SHP77 (cell line): ENCODE measurements at places on chromosomes 2 and 18.

GRCh38 chr18:50820901-50821520, 1.2 kb upstream of the MRO start:
- DNase-seq: no peak

DNA sequence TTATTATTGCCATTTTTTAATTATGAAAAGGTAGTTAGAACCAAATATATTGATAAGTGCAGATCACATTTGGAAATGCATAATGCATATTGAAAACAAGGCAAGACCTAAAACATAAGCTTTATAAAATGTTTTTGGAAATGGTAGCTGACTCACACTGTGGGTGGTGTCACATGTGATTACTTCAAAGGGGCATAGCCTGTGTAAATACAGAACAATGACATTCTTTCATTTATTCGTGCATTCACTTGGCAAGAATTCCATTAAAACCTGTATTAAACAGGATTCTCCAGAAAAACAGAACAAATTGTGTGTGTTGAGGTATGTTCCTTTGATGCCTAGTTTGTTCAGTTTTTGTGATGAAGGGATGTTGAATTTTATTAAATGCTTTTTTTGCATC, 427.3 kb upstream of the ST6GAL2 start:
- no peak for DNase-seq

- no peak for DNase-seq
Measured at GRCh38 chr2:211934811-211935210, 603.8 kb downstream of the ERBB4 start.

DNA sequence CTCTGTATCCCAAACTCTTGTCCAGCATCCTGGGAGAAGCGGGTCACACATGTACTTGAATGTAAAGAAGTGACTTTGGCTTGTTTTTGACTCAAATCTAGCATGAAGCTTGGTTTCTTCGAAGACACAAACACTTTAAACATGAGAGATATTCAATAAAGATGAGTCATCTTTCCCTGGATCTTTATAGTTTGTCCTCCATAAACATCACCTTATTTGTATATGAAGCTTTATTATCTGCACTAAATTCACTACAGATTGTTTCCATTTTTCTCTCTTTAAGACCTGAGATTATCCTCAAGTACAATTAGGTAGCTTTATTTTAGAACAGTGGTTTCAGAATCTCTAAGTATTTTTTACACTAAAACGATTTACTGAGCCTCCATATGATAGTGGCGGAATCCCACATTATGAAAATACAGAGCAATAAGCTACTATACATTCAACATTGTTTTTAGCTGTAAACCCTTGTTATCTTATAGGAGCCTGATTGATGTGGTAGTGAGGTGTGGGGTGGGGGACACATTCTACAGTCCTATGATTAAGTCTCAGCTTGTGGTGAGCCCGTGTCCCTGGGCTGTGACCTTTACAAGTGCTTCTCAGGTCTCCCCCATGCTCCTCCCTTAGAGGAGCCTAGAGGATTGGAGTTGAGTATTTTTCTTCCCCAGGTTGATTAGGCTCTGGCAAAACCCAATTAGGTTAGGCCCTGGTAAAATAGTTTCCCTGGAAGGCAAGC, 79.6 kb upstream of the RAPGEF4 start:
- DNase-seq: no peak

GRCh38 chr2:232577841-232578240, 27.4 kb downstream of the EIF4E2 start:
- DNase-seq: no peak

GRCh38 chr2:32802877-32803276, 143.9 kb upstream of the LTBP1 start:
- DNase-seq: no peak

- no peak for DNase-seq
Measured at GRCh38 chr2:6823111-6823510, 42.6 kb downstream of the CMPK2 start.

GRCh38 chr2:205754285-205754923, 72.1 kb downstream of the NRP2 start:
- no peak for DNase-seq

DNA sequence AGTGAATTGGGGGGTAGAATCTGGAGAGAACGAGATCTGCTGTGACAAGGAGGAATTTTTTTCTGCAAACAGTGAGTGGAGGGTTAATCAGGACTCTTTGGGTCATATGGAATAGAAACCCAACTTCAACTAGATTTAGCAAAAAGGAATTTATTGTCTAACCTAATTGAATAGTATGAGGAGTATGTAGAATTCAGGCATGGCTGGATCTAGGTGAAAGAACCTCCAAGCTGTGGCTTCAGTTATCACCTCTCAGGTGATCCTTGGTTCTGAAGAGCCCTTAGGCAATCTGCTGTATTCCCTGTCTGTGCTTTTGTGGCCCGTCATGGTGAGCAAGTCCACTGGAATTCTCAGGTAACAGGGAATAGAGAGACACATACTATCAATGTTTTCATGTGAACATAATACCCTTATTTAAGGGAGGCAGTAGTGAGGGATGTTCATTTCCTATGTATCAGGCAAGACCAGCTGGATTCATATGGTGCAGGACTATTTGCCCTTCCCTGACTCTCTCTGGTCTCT, 164.7 kb downstream of the ALPK2 start:
- DNase-seq: no peak

DNA sequence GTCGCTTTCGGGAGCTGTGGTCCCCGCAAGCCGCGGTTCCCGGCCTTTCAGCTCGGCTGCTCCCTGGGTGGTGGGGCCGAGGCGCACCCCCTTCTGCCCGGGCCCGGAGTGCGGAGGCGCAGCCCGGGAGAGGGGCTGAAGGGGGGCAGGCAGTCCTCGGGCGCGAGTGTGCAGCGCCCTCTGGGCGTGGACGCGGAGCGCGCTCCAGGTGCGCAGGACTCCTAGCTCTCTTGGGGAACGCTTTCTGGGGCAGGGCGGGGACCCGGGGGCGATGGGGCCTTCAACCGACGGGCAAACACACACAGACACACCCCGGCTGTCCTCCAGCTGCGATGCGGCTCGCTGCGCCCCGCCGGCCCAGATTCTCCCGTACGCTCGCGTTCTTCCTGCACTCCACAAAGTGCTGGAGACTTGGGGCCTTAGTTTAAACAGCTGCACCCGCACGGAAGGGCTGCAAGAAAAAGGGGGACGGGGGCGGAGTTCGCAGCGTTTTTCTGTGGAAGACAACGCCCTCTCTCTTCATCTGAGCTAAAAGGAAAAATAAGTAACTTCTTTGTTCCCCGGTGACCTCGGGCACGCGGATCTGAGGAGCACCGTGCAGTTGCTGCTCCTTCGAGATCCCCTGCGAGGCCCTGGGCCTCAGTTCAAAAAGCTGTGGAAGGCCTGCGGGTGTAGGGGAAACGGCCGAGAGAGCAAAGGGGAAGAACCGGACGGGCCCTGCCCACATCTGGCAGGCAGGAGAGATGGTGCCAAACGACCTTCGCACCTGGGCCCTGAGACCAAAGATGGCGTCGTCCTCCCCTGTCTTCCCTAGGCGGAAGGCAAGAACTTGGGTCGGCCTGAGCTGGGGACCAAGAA, 593 bp upstream of the SDC1 start:
- no peak for DNase-seq

GRCh38 chr18:77705301-77705700, 455.7 kb downstream of the GALR1 start:
- no peak for DNase-seq

DNA sequence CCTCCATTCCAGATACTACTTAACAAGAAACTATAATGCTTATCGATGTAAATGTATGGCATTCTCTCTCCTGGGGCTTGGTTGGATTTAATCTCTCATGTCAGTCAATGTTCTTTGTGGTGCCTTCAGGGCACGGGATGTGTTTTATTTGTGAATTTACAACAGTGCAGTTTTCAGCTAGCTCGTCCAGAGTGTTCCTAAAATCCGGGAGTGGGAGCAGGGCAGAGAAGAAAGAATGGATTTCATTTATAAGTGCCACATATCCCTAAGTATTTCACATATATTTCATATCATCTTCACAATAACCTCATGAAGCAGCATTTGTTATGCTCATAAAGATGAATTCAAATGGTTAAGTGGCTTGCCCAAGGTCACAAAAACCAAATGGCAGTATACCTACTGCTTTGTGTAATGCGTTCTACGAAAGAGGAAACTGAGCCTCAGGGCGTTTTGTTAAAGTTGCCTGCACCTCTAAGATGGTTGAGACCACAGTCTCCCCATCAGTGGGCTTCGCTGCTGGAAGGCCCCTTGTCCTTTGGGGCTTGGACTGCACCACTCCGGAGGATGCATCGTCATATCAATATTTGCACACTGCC, 134.7 kb upstream of the MGAT5 start:
- DNase-seq: no peak

DNA sequence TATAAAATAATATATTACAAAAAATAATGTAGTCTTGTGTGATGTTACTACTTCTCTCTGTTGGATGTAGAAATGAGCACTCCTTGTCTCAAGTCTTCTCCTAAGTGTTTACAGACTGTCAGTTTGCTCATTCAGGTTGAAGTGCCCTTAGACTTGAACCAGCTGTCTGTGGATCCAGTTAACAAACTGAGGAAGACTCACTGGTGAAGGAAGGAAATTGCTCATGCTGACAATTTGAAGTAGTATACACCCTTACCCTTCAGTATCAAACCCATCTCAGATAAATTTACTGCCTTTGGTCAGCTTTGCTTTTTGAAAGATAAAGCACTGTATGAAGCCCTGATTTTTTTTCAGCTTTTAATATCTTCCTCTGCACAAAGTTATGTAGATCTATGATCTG, 854.2 kb upstream of the ZEB2 start:
- DNase-seq: no peak

DNA sequence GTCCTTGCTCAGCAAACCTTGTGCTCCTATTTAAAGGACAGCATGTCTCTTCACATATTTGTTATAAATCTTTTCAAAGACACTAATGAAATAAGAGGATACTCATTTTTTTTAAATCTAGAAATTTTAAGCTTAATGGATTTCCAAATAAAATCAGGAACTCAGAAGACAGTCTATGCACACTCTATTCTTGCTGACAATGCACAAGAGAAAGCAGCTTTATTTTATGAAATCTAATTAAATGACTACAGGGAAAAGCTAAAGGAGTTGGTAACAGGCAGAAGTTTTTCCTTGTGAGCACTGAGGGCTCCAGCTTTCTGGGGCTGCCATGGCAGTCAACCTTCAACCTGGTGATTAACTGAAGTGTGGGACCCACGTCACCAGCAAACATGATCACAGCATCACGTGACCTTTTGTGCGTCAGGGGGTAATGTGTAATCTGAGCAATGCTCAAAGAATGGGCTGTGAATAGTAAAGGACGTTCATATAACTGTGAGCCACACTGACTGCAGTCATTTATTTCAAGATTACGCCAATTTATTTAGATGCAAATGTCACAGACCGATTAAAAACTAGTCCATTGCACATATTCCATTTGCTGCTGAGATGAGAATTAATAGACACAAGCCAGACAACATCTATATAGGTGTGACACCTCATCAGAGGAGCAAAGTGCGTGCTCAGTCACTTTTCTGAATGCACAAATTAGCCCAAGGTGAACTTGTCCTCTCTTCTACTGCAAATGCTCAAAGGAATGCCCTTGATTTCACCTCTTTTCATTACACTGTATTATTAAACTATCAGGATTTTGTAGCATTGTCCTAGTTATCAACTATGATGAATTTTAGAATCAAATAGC, 11.6 kb upstream of the DNER start:
- peak; percentile 93 for DNase-seq

DNA sequence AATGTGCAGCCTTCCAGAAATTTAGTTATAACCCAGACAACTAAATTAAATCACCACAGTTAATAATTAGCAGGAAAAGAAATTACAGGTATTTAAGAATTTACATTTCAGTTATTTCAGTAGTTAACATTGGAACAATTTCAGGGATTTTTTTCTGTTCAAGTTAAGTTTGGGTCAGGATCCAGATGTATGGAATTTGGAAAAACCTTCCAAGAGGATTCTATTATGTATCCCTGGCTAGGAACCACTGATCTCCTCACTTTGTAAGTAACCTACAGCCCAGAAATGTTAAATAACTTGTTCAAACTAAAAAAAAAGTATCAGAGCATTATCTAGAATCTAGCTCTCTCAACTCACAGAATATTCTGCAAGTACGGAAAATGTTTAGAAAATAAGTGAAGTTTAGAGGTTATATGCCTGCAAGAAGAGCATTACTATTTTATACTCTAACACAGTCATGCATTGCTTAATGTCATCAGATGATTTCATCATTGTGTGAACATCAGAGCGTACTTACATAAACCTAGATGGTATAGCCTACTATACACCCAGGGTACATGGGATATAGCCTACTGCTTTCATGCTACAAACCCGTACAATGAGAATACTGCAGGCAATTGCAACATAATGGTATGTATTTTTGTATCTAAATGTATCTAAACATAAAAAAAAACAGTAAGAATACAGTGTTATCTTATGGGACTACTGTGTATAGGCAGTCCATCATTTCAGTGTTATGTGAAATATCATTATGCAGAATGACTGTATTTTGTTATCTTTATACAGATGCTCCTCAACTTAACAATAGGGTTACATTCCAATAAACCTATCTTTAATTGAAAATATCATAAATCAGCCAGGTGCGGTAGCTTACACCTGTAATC, 6.1 kb downstream of the NCKAP1 start:
- no peak for DNase-seq

GRCh38 chr2:133836691-133837345, 268.6 kb upstream of the NCKAP5 start:
- no peak for DNase-seq

- no peak for DNase-seq
Measured at GRCh38 chr2:69340101-69340775, 46.8 kb downstream of the GFPT1 start.

DNA sequence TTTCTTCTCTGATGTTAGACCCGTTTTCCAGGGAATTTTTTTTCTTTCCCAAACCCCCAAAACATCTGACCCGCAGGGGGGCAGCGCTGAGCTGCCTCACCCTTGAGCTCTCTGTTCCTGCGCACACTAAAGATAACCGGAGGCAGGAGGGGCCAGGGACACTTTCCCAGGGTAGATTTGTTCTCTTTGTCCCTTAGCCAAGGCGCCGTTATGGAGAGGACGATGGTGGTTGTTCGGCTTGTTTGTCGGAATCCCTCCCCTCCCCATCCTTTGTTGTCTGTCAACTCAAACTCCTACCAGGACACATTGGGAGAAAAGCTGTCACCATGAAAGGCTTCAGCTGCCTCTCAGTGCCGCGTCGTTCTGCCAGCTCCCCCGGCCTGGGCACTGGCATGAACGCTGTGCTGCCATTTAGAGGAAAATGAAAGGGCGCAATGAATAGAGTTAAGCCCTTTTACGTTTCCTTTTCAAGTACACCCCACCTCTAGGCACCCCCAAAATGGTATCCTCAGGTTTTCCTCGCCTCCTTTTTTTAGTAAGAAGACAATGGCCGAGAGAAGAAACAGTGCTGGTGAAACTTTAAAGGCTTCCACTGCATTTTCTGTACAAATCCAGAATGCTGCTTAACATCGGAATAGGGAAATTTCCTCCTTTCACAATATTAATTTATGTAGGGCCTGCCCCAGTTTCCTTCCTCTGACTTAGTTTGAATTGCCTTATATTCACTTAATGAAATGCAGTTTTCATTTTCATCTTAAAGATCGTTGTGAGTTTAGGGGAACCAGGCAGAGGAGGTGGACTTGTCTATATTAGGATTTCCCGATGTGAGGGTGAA, 62.1 kb downstream of the RND3 start:
- no peak for DNase-seq
